ENCODE measurements at places on chromosomes 6 and 20. TPM values are rescaled to one million over a fixed set of nuclear protein-coding genes. Genes with fewer than 3 reads are reported as not detected.

The MOG gene
- not detected for total RNA-seq

The SPEF1 gene
- total RNA-seq, result 4.6 TPM

The HLA-DQA2 gene
- total RNA-seq, result not detected

The SULF2 gene
- total RNA-seq, result 22.7 TPM

The ID1 gene
- 221 TPM for total RNA-seq

The PTCRA gene
- total RNA-seq, result not detected

The MATN4 gene
- total RNA-seq, result not detected

Measured in myometrial cell (primary cell).